ENCODE measurements at places on chromosomes 4 and X.

DNA sequence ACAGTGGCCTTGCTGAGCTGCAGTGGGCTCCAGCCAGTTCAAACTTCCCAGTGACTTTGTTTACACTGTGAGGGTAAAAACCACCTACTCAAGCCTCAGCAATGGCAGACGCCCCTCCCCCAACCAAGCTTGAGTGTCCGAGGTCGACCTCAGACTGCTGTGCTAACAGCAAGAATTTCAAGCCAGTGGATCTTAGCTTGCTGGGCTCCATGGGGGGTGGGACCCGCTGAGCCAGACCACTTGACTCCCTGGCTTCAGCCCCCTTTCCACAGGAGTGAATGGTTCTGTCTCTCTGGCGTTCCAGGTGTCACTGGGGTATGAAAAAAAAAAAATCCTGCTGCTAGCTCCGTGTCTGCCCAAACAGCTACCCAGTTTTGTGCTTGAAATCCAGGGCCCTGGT, 168.9 kb upstream of the INTU start:
- DNase-seq, result no peak

DNA sequence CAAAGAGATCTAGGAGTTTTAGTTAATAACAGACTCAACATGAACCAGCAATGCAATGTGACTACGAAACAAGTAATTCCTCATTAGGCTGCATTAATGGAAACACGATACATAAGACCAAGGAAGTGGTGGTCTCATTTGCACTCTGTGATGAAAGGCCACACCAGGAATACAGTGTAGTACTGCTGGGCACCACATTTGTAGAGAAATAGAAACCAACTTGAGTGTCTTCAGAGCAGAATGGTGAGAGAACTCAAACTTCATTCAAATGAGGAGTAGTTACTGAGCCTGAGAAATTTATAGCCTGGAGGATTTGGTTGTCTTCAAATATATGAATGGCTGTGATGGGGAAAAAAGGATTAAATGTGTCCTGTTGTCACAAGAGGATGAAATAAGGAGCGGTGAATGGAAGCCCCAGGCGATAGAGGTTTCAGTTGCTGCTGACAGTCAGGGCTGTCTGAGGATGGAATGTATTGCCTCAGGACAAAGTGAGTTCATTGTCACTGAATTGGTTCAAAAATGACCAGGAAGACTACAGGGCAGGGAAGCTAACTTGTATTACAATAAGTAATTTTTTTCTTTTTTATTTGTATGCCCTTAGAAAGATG, 50.9 kb downstream of the NFKB1 start:
- no peak for DNase-seq

GRCh38 chrX:125093852-125094251, 225.8 kb upstream of the TEX13C start:
- no peak for DNase-seq

- peak; percentile 19 for DNase-seq
Measured at GRCh38 chrX:39162322-39162735, 361.1 kb downstream of the MID1IP1 start.

- no peak for DNase-seq
Measured at GRCh38 chr4:5558502-5558901, 149.9 kb downstream of the EVC2 start.

GRCh38 chr4:71232846-71233245, 106.0 kb upstream of the SLC4A4 start:
- DNase-seq, result no peak

DNA sequence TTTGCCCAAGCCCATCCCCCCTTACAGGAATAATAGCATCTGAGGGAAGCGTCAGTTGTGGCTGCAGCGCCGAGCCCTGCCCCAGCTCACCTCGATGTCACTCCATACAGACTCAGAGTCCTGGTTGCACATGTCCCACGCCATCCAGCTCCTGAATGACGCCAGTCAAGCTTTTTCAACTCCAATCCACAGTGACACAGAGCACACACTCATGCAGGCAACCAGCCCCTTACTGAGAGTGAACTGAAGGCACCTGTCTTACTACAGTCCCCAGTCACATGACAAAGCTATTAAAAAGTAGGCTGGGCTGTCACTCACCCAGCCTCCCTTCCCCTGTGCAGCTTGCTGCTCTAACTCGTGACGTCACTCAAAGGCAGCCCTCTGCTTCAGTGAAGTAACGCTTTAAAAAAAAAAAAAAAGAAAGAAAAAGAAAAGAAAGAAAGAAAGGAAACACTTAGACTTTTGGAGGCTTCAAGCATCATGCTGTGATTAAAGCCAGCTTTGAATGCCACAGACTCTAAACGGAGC, at the start of gene PPARGC1A:
Gene PPARGC1A, minus strand, starts transcription at position 234 of the 528 bp plus-strand sequence. Its CDS starts 90 bp downstream, at position 144.
- DNase-seq, result no peak

GRCh38 chrX:105013719-105014118, 206.8 kb downstream of the TEX13A start:
- no peak for DNase-seq

GRCh38 chrX:152635941-152636340, 1.8 kb upstream of the GABRQ start:
- DNase-seq, result no peak

- DNase-seq, result no peak
Measured at GRCh38 chrX:24487571-24487970, 22.5 kb downstream of the PDK3 start.

GRCh38 chrX:128396601-128397000, 344.4 kb upstream of the ACTRT1 start:
- DNase-seq, result no peak

DNA sequence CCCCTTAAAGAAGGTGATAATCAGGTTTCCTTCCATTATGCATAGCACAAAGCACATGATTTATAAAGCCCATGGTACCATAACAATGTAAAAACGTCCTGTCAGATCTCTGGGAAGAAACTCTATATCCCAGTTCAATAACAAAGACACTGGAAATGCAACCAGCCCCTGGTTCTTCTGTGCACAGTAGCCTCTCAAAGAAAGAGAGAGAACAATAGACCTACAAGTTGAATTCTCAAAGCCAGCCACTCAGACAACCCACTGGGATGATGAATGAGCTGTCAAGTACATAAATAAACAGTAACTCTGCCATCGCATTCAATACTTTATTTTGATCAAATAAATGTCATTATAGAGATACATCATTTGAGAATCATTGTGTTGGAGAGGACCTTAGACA, 400.1 kb upstream of the CPEB2 start:
- no peak for DNase-seq
